GOT3 (cell line): ENCODE measurements at places on chromosomes 3 and 15.

- DNase-seq: no peak
Measured at GRCh38 chr15:91380114-91380513, 280.1 kb downstream of the SV2B start.

GRCh38 chr3:123096731-123097130, 29.9 kb downstream of the PDIA5 start:
- no peak for DNase-seq

- DNase-seq: no peak
Measured at GRCh38 chr15:88800026-88800425, 3.2 kb upstream of the ACAN start.

- DNase-seq: no peak
Measured at GRCh38 chr3:55885721-55886120, 398.6 kb upstream of the WNT5A start.

DNA sequence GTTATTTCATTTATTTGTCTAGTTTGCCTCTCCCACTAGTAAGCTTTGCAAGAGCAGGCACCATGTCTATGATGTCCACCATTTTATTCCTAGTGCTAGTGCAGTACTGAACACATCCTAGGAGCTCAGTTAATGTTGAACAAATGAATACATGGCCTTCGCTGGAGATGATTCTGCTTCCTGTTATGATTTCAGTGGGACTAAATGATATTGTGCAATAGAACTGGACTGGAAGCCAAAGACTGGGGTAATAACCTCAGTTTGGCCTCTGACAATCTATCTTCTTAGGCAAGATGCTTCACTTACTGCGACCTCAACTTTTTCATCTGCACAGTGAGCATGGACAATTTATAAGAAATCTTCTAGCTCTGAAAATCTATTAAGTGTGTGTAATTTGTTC, 191.3 kb downstream of the ADAMTSL3 start:
- DNase-seq: no peak

GRCh38 chr3:76352511-76353284, 567.3 kb upstream of the ZNF717 start:
- DNase-seq: no peak

- DNase-seq: no peak
Measured at GRCh38 chr15:87144775-87145174, 1065.1 kb downstream of the AGBL1 start.

- no peak for DNase-seq
Measured at GRCh38 chr3:133413161-133414020, 13.5 kb downstream of the BFSP2 start.

GRCh38 chr3:124730941-124731297, 667 bp downstream of the UMPS start:
- no peak for DNase-seq

DNA sequence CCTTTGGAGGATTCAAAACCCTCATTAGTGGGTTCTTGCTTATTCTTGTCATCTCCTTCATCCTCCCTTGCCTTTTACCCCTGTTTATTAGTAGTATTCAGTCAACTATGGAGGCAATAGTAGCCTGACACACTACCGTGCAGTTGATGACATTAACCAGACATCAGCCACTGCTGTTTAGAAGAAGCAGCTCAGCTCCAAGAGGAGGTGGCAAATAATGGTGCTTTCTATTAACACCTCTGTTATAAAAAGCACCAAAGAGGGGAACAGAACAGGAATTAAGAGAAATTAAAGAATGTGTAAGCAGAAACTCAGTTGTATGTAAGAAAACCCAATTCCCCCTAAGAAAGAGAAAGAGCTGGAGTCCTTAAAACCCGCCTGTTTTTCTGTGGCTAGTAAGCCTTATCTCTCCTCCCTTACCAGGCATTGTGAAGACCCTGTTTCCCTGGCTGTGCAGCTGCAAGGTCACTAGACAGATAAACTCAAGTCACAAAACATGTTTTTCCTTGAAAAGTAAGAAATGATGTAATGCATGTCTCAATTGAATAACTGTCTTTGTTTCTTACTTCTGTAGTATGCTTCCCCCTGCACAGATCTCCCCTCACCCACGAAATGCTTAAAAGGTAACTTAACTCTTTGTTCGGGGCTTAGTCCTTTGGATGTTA, 21.2 kb downstream of the CCR4 start:
- DNase-seq: no peak

DNA sequence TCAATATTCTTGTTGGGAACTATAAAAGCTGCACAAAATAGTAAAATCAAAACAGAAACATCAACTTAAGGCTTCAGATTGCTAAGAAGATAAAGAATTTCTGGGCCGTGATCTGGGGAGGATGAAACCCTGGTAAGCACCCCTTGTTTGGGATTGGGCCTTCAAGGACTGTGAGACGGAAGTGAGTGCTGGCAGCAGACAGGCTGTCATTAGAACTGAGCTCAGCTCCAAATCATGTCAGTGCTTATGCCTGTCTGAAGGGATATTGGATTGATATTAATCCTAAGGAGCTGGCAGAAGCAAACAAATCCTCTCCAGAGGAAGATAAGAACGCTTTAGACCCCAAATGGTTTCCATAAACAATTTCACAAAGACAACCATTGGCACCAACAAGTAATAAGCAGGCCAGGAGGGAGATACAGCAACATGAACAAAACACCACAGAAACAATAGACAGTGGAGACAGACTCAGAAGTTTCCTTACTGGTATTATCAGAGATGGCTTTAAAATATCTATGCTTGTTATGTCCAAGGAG, 72.6 kb upstream of the CTXND1 start:
- DNase-seq: no peak

DNA sequence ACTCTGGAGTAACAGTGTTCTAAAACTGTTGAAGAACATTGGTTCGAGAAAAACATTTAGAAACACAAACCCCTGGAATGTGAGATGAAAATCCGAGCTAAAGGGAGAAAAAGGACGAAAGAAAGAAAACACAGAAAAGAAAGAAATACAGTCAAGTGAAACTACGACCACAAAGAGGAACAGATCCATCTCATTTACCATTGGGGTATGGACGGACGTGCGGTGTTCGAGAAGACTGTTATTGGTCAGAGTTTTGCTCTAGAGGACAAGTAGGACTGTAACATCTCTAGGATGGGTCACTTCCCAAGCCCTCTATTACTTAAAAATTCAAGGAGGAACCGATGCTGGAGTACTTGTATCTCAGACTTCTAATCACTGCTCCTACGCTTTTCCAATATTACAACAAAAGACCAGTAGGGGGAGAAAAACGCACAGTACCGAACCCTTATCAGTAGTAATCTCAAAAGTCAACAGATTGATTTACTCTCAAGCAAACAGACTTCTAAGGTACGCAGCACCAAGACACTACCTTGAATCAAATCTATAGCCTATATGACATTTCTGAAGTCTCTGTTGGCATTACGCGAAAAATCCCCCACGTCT, 1.1 kb upstream of the PIK3CA start:
- DNase-seq: no peak

- no peak for DNase-seq
Measured at GRCh38 chr3:5210926-5211325, 23.4 kb downstream of the EDEM1 start.

DNA sequence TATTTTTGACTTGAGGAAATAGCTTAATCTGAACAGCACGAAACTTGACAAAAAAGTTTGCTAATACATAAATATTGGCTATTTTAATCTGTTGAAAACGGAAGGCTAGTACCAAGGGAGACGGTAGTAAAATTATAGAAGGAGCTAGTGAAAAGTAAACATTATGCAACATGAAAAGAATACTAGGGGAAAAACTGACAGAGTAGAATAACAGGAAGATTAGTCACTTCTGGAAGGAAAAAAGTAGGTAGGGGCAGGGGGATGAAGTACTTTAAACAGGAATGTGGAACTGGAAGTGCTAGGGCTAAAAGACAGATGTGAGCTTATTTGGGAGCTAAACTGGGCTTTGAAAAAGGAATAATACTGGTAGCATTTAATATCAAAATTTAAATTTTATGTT, 60.1 kb downstream of the MBNL1 start:
- DNase-seq: no peak

- no peak for DNase-seq
Measured at GRCh38 chr3:184171562-184171961, 3.1 kb upstream of the AP2M1 start.

GRCh38 chr3:124760601-124761000, 30.3 kb downstream of the UMPS start:
- DNase-seq: no peak

- DNase-seq: no peak
Measured at GRCh38 chr15:58604455-58604923, 145.0 kb downstream of the ADAM10 start.

DNA sequence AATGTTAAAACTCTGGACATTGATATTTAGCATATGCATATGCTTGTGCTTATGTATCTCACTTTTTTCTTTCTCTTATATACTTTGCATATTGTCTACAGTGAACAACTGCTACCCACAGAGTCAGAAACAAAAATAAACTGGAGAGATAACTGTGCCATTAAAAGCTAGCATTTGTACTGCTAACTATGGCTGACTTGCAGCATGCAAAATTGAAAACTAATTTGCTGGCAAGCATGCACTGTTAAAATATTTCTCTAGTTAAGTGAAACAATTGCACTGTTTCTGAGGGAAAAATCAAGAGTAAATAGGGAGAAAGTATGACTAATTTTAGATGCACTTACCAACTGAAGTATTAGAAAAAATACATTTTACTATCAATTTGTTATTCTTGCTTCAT, 177.8 kb downstream of the CBLB start:
- DNase-seq: no peak

DNA sequence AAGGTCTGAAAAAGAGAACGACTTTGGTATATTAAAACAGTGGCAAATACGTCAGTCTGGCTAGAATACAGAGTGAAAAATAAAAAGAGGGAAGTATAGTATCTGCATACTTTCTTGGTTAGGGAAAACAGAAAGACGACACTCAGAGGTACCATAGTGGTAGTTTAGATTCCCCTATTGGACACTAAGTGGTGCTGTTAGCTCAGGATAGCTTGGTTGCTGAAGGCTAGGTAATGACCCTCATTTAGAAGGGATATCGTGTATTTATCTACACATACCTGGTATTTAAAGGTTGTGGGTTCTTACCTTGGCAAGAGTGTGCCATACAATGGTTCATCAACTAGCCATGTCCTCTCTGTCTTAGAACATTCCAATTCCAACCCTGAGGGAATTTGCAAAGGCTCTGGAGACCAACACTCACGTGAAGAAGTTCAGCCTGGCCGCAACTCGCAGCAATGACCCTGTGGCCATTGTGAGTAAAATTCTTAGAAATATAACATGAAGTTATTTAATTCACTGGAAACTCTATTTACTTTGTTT, 31.0 kb downstream of the TMOD2 start:
- DNase-seq: no peak

DNA sequence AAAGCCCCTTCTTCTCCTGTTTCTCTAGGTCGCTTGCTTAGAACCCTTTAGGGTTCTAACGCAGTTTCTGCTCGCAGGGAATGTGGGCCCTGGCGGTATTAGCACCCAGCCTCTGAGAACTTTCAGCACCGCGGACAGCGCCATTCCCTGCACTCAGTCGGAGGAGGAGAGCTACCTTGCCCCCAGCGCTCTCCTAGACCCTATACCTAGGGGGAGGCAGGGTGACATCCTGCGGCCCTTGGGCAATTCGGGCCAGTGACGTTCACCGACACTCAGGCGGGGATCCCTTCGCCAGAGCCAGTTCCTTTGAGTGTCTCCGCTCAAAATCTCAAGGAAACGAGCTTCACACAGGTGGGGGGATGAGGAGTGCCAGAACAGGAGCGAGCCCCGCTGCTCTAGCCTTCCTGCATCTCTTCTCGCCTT, 1.3 kb downstream of the SLC7A14 start:
- peak; percentile 25 for DNase-seq

GRCh38 chr15:61796056-61796455, 264.2 kb downstream of the VPS13C start:
- no peak for DNase-seq

GRCh38 chr3:41411065-41411464, 211.8 kb downstream of the CTNNB1 start:
- no peak for DNase-seq

DNA sequence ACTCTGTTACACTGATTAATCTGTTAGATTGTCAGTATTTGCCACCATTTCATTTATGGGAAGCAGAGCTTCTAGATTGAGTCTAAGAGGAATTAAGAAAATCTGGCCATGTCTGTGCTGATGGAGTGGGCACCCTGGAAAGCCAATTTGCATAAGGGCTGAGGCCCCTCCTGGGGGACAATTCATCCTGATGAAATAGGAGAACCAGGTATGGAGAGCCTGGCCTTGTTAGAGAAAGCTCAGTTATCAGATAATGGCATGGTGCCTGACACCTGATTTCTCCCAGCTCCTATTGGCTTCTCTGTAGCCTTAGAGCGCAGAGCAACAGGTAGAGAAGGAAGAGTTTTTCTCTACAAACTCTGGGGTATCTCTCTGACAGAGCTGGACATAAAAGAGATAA, 114.2 kb downstream of the EBLN2 start:
- DNase-seq: no peak

DNA sequence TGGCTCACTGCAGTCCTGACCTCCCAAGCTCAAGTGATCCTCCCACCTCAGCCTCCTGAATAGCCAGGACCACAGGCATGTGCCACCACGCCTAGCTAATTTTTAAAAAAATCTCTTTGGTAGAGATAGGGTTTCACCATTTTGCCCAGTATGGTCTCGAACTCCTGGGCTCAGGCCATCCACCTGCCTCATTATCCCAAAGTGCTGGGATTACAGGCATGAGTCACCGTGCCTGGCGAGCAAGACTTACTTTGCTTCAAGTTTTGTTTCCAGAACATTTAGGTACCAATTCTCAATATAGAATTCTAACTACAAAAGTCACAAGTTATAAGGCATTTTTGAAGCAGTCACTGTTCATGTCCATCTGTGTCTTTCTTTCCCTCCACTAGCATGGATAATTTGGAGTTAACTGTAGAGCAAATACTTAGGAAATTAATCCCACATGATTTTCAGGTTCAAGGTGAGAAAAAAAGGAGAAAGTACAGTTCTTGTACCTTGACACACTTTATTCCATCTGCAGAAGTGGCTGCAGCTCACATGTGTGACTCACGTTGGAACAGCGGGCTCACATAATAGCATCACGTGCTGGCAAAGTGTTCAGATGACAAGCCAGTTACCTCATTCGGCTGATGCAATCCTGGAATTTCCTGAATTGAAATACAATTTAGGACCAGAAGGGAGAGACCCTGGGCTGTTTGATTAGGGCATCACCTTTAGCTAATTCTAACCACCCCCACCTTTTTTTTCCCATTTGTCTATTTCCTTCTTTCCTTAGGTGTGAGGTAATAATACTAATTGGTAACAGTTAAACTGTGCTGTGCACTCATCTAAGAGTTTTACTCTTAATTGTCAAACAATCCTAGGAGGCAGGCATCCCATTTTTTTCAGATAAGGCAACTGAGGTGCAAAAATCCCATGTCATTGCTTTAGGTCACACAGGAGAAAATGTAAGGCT, 46.9 kb upstream of the NEDD4 start:
- peak; percentile 6 for DNase-seq

GRCh38 chr3:185830018-185830797, 5.4 kb upstream of the IGF2BP2 start:
- DNase-seq: no peak

DNA sequence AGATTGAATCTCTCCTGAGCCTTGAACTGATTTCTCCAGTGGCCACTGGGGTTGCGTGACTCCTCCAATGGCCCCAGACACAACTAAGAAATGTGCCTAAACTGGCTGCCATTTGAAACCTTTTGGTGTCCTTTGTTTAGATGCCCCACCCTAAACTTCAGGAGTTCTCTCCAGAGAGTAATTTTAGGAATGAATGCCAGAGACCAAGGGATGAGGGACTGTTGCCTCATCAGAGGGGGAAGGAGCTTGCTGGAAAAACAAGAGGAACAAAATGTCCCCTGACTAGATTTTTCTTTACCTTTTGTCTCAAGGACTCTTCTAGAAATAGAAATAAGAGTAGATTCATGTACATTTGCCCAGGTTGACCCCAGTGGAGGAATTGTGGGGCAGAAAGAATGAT, 8.1 kb upstream of the ADPRH start:
- no peak for DNase-seq

GRCh38 chr3:147705651-147706051, 296.5 kb downstream of the ZIC1 start:
- no peak for DNase-seq
